SJCRH30 (cell line): ENCODE measurements at places on chromosomes 7 and 10. TPM values are rescaled to one million over a fixed set of nuclear protein-coding genes. Genes with fewer than 3 reads are reported as not detected.
A peak's percentile ranks its signal among the peaks of the same experiment; 100 is the strongest.

GRCh38 chr10:47346581-47347302 lies 1.4 kb upstream of the RBP3 start:
- peak; percentile 31 for DNase-seq

The ADAM12 gene
- 0.26 and 0.33 TPM in 2 replicates for total RNA-seq

DNA sequence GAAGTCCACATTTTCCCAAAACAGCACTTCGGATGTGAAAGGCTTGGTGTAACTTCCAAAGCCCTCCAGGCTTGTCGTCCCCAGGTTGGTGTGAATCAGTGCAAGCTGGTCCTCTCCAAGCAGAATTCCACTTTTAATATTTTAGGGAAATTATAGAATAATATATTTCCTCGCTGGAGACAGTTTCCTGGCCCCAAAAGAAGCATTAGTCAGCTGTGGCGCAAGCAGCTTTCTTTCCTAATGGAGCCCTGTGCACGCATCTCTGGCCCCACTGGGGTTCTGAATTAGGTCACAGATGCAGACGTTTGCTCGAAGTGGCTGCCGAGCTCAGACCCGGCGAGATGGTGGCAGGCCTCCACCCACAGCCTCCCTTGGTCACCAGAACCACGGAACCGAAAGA lies 33.3 kb upstream of the MNX1 start:
- no peak for DNase-seq

The PLXDC2 gene
- 10.4 and 11.4 TPM in 2 replicates for total RNA-seq

- no peak for DNase-seq
Observed at GRCh38 chr7:31692451-31692850, 5.4 kb downstream of the PPP1R17 start.

DNA sequence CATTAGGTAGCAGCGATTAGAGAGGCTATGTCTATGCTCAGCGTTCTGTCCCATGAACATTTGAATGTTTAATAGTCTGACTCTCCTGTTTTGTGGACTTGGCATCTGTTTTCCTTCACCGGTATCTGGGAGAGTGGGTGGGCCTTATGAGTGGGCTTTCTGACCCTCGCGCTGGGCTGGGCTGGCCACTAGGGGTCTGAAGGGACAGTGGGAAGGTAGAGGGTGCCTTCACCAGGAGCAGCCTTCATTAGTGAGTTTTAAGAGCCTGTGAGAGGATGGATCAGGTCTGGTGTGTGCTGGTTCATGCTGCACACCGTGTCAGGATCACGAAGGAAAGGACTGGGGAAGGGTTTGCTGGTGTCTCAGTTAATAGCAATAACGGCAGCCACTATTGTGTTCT lies 33.4 kb downstream of the DCLRE1A start:
- peak; percentile 35 for DNase-seq

DNA sequence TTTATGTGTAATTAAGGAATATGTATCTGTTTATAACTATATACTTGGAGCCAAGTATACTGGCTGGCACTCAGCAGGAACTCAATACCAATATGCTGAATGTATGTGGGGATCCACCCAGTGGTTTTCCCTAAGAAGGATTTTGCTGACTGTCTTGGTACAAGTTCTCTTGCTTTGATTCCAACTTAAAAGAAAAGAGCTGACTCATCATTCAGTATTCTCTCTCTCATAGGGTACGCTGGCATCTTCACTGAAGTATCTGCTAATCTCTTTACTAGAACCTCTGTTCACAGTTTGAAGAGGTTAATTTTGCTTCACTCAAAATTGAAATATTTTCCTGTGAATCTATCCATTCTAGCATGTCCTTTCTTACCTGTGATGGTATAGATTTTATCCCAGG lies 1044.8 kb downstream of the CNTNAP2 start:
- DNase-seq = no peak

DNA sequence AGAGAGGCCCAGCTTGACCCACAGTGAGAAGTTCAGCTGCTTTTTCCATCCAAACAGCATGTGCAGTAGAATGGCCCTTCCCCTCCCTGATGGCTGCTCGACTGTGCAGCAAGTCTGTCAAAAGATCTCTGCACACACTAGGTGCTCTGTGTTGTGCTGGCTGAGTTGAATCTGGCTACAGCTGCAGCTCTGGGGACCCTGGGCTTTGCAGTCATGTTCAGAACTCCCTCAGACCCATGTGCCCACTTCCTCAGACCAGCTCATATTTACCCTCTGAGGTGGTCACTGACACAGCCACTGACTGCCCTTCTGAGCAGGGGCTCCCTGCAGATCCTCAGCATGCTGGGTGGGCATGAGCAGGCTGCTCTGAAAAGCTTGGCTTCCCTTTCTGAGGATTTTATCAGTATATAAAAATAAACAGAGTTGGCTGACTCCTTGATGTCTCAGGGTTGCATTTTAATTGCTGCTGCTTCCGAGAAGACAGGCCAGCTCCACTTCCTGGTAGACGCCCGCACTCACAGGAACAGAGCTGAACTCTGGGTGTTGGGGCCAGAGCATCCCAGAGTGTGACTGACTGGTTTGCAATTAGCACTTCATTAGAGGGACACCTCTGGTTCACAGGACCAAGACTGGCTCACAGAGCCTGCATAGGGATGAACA lies 507.9 kb downstream of the RPS24 start:
- DNase-seq = no peak

- no peak for DNase-seq
Observed at GRCh38 chr7:78326189-78326588, 527.6 kb downstream of the PHTF2 start.

- DNase-seq = peak; percentile 67
Observed at GRCh38 chr7:101823096-101823495, 5.7 kb downstream of the CUX1 start.

DNA sequence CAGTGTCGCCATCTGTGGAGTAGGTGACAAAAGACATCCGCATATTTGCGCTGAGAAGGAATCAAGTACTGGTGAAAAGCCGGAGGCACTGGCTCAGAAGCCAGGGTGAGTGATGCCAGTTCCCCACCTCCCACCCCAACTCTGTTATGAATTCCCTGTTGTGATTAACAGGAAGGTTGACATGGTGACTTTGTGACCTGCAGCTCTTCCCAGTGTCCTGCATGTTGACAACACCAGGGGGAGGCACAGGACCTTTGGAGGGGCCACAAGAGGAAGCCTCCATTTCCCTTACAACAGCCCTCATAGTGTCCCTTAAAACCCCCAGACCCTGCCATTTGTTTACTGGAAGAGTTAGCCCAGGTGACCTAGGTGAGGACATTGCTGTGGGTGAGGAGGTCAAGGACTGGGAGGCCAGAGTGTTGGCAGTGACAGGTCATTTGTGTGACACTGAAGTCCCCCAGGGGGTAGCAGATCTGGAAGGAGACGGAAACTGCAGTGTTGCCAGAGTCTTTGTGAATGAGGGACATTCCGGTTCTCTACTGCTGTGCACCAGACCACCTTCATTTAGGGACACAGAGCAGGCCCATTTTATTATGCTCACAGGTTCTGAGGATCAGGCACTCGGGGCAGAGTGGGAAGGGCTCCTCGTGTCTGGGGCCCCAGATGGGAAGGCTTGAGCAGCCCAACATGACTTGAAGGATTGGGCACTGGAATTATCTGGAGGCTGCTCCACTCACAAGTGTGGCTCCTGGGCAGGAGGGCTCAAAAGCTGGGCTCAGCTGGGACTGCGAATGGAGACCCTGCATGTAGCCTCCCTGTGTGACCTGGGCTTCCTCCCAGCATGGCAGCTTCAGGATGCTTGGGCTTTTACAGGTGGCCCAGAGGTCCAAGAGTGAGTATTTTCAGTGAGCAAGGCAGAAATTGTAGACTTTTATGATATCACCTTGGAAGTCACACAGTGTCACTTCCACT lies 13.0 kb upstream of the ANTXRL start:
- no peak for DNase-seq

- no peak for DNase-seq
Observed at GRCh38 chr7:115009736-115010440, 88.0 kb downstream of the MDFIC start.

The GIMAP6 gene
- not detected in 2 replicates for total RNA-seq
